Stimulated activated CD8-positive, alpha-beta memory T cell treated with anti-CD3 and anti-CD28 coated beads, Interleukin-7, amount 100 ng/mL, for 1 hour (primary cell): ENCODE measurements at places on chromosomes 2 and 18.

DNA sequence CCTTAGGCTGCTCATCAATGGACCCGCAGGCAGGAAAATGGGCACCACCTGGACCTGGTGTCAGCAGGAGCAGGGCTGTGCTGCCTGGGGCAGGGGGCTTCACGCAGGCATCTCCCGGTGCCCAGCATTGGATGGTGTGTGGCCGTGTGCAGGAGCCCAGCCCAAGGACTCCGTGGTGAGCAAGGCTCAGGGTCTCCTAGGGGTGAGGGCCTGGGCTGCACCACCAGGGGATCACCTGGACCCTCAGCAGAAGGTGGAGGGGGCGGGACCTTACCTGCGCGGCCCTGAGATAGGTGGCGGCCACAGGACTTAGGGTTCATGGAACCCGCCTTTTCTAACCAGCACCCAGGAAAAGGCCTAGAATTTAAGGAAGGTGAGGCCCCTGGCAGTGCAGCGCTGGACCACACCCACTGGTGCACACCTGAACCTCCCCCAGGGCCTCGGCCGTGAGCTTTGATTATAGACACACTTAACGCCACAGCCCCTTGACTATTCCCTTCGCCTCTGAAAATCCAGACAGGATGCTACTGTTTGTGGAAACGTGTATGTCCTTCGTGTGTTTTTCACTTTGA lies 89.0 kb downstream of the TMEM18 start:
- no peak for DNase-seq

- DNase-seq, result no peak
These were observed 3.9 kb upstream of the RPL31 start for GRCh38 chr2:100998235-100998573.

DNA sequence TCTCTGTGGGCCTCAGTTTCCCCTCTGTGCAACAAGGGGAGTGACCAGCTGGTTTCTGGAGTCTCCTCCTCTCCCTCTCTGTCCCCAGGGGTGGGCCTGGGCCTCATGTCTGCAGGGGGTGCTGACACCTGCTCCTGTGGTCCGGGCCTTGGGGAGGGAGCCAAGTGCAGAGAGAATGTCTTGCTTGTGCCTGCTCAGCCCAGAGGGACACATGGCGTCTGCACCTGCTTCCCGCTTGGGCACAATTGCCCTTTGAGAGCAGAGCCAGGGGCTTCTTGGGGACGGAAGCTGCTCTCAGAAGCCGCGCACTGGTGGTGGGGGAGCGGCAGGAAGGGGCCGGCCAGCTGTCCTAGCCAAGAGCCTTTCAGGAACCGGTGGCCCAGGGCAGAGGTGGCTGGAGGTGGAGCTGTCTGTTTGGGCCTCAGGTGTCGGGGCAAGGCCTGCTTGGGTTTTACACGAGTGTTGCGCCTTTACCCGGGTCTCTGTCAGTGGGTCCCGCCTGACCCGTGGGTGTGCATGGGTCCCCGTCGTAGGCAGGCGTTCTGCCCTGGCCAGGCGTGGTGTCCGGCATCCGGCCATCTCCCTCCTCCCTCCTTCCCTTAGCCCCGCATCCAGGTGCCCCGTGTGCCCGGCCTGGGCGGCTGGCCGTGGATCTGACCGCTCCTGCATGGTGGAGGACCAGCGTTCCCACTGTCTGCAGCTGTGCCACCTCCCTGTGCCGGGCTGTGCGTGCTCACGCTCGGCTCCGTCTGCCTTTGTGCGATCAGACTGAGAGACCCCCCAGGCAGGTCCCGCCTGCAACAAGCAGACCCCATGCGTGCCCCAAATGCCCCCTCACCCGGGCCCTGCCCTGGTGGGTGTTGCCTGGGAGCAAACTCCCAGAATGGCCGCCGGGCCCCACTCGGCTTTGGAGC lies 4.0 kb downstream of the NEU4 start:
- DNase-seq, result no peak

DNA sequence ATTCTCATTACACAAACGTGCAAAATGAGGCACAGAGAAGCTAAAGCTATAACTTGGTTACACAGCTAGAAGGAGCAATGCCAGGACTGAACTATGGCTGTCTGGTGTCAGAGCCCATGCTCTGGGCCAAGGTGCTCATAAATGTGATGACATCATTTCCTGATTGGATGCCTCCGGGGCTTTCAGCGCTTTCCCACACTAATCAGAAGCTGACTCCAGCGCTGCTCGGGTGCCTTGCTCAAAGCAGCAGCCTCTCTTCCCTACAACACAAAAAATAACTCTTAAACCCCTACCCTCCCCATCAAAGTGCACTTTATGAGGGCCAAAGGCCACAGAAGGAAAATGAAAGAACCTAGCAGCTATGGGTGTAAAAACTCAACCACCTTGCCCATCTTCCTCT lies 90.7 kb downstream of the STK39 start:
- no peak for DNase-seq

DNA sequence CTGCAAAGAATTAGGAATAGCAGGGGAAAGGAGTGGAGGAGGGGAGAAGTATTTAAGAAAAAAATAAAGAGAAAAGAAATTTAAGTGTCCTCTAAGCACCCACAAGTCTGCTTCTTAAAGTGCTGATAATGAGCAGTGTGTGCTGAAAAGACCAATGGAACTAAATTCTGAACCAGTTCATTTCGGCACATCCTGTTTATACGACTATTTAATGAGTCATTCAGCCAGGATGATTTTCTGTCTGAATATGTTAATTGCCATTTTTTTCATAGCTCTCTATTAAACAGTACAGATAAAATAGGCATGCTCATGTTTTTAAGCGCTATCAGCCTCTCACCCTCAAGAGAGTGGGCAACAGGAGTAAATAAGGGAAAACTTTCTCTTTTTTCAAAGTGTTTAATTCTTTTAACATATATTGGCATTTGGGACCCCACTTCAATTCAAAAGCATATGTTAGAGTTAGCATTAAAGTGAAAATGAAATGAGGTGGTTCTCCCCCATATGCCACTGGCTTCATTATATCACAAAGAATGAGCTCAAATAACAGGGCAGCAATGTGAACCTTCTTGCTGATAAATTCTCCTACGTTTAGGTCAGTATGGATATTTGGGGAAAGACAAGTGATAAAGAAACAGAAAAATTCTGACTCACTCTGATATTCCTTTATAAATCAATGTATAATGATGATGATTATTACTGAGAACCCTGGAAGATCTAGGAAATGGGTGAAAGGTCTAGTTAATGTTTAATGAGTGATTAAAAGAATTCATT lies 87.5 kb downstream of the TCF4 start:
- DNase-seq, result no peak

GRCh38 chr18:45839414-45840395 lies 14.2 kb downstream of the SIGLEC15 start:
- DNase-seq, result no peak

GRCh38 chr18:76463358-76463757 lies 31.7 kb downstream of the ZNF516 start:
- DNase-seq, result no peak

DNA sequence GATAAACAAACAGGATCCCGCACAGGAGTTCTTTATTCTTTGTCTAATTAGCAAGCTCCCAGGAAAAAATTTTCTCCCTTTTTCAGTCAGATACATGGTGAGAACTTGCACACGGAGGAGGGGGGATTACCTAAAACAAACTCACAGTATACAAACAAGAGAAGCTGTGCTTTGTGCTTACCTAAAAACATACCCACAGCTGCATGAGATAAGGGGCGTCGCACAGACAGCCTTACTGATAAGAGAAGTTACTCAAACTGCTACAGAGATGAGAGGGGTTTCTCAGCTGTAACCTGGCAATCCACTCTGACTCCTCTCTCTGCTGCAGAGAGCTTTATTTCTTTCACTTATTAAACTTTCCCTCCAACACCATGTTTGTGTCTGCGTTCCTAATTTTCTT lies 32.9 kb upstream of the ST3GAL5 start:
- DNase-seq, result no peak

DNA sequence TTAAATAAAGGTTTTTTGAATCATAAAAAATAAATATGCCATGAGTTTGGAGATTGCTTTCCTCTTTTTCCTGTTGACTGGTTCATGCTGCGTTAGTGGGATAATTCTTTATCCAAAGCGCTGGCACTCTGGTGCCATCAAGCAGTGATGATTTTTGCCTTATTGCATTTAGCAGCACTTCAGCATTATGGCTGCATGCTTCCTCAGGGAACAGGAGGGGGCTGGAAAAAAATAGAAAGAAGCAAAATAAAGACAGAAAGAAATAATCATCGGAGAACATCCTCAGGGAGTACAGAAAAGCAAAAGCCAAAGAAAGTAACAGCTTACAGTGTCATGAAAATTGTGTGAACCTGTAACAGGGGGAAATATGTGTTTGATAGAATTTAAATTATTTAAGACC lies 1408.2 kb upstream of the PIK3C3 start:
- no peak for DNase-seq

DNA sequence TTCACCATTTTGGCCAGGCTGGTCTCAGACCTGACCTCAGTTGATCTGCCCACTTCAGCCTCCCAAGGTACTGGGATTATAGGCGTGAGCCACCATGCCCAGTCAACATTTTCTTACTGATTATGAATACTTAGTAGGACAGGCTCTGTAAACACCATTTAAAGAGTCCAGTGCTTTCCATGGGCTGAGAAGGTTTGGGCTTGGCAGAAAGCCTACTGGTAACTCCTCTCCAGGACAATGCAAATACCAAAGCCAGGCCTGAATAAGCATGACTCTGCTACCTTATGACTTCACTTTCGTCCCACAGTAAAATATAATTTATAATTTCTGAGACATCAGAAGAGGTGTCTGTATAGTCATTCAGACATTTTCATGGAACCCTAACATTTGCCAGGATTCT lies 60.2 kb upstream of the FAM117B start:
- no peak for DNase-seq

GRCh38 chr2:219385958-219386520 lies 1.7 kb downstream of the DNPEP start:
- no peak for DNase-seq

DNA sequence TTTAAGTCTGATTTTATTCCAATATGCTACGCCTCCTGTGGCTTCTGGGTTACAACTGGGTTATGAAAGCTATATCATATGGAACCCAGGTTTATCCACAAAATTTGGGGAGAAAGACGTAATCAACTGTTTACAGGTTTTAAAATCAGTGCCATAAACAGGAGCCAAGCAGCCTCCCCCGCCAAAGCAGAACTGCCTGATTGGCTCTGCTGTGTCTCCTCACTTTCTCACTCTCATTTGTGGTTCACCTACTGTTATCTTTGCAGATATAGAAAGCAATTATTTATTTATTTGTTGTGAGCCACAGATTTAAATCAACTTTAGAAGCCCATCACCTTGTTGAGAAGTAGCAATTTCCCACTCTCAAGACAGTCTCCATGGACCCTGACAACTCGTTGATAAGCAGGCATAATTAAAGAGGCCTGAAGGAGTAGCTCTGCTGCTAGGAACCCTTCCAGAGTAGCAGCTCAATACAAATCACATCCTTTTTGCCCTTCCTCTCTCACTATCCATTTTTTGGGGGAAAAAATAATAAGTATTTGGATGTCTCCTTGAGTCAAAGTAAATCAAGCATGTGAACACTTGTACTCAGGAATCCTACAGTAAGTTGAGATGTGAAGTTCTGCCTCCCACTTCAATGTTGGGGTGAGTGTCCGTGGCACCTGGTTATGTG lies 191.0 kb upstream of the CCDC150 start:
- no peak for DNase-seq

GRCh38 chr2:150555611-150556356 lies 68.3 kb upstream of the RND3 start:
- no peak for DNase-seq

DNA sequence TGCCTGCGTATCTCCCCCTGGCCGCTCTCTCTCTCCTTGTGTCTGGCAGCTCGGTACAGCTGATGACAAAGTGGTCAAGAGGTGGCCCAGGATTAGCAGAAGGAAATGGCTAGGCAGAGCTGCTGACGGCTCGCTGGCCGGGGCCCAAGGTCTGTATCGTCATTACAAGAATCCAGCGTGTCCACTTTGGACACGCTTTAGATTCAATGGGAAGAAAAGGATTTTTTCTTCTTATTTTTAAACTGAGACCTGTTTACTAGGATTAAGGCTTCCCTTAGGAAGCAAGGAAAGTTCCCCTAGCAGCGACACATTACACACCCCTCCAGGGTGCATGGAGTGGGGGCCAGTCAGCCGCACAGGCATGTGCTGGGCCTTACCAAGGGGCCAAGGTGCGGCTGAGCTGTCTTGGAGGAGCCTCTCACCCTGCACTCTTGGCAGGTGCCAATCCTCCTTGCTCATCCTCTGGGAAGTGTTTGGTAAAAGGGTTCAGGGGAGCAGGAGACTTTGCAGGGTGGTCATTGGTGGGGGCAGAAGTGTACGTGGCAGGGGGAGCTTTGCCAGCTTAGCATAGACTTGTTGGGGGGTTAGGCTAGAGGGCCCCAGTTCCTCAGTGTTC lies 76.8 kb downstream of the POLR1A start:
- no peak for DNase-seq

DNA sequence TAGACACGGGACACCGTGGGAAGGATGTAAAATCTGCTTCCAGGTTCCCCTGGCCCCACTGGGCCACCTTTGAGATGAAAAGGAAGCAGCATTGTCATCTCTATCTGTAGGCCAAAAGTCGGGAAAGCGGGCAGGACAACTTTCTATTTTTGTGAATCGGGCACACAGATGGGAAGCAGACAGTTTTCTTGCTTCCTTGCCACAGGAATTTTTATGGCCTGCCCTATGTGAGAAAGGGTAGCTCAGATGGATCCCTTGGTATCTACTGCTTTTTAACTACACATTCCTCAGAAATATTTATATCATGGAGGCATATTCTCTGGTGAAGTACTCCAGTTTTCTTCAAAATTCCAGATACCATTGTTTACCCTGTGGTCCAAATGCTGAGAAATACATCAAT lies 735.5 kb downstream of the CBLN2 start:
- DNase-seq, result no peak

GRCh38 chr2:203897544-203897943 lies 30.0 kb downstream of the CTLA4 start:
- DNase-seq, result no peak

GRCh38 chr2:135485441-135485840 lies 45.6 kb downstream of the ZRANB3 start:
- DNase-seq, result no peak

DNA sequence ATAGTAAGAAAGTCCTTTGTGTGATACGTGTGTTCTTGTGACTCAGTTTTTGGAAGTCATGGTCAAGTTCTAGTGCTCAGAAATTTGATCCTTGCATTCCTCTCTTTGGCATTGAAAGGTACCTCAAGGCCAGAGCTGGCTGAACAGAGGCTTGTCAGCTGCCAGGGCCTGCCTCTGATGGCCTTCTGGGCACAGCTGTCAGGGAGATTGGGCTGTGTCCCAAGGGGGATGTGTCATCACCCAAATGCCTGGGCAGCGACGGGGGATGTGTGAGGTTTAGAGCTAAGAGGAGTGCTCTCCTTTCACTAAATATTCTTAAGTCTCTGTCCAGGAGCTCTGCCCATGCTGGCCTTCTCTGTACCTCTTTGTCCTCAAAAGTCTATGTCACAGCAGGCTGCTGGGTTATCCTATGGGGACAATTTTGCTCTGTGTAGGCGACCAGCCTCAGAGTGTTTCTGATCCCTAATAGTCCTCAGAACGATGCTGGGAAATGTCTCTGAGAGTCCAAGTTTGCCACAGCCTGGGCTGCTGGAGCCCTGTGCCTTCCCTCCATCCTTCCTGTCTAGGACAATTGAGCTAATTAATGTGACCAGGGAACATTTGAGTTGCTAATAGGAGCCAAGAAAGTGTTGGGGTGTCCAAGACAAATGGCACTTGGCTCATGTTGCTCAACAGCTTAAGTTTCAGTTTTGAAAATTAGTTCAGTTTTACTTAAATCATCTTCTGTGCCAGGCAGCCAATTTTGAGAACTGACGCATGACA lies 115.4 kb upstream of the ZNF521 start:
- no peak for DNase-seq

GRCh38 chr2:69437751-69438154 lies 518 bp upstream of the NFU1 start:
- DNase-seq, result no peak
